Muscle of leg (tissue), 16 donors: ENCODE measurements at places on chromosomes 6 and 20. TPM values are rescaled to one million over a fixed set of nuclear protein-coding genes. Genes with fewer than 3 reads are reported as not detected.

DNA sequence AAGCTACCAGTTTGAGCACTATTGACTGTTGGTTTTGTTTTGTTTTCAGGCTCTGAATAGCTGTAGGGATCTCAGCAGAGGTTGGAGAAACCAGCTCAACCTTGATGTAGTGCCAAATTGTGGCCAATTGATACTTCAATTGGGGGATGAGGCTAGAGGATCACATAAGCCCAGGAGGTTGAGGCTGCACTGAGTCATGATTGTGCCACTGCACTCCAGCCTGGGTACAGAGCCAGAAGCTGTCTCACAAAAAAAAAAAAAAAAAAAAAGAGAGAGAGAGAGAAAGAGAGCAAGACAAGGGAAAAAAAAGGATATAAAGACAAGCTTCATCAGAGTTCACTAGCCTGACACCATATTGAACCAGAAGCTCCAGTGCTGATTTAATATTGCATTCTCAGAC lies 702.1 kb downstream of the FRK start:
- no peak overlapping the region for H3K27ac ChIP-seq
- DNase-seq = no peak
- H3K36me3 ChIP-seq = no peaks in the 10 kb centered on the region
- no peak overlapping the region for H3K4me3 ChIP-seq
- no peaks in the 10 kb centered on the region for H3K27me3 ChIP-seq

DNA sequence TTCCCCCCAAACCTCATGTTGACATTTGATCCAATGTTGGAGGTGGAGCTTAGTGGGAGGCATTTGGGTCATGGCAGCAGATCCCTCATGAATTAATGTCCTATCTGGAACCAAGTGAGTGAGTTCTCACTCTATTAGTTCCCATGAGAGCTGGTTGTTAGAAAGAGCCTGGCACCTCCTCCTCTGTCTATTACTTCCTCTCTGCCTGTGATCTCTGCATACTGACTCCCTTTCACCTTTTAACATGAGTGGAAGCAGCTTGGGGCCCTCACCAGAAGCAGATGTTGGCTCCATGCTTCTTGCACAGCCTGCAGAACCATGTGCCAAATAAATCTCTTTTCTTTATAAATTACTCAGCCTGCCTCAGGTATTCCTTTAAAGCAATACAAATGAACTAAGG lies 127.3 kb upstream of the RALGAPA2 start:
- peaks cover 13% of the 10 kb centered on the region for H3K27me3 ChIP-seq
- DNase-seq = no peak
- H3K27ac ChIP-seq = no peak overlapping the region
- H3K4me3 ChIP-seq = no peak overlapping the region
- no peaks in the 10 kb centered on the region for H3K36me3 ChIP-seq

DNA sequence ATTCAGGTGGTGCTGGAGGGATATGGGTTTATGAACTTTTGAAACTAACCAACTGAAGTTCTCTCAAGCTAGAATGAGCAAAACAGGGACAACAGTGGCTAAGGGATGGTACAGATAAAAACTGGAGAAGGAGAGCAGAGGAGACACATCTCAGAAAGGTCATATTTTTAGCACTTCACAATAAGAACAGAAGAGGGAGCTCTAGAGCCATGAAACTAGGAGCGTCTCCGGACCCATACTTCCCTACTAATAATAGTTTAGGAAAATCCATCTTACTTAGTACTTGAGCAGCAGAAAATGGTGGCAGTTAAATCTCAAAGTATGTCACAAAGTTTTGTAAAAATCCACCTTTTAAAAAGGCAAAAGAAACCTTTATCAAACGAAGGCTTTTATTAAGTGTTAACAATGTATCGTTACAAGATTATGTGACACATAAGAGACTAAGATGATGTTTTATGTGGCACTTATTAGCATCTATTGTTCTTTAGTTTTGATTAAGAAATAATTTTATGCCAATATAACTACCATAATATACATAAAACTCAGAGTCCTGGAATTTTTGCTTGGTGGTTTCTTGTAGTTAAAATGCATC lies 278.6 kb downstream of the TBC1D32 start:
- no peak overlapping the region for H3K27ac ChIP-seq
- H3K27me3 ChIP-seq = no peaks in the 10 kb centered on the region
- H3K36me3 ChIP-seq = no peaks in the 10 kb centered on the region
- DNase-seq = peak; percentile 57
- no peak overlapping the region for H3K4me3 ChIP-seq

GRCh38 chr6:157449610-157450009 lies 68.6 kb downstream of the ZDHHC14 start:
- H3K27ac ChIP-seq = no peak overlapping the region
- DNase-seq = peak; percentile 45
- no peaks in the 10 kb centered on the region for H3K4me1 ChIP-seq

DNA sequence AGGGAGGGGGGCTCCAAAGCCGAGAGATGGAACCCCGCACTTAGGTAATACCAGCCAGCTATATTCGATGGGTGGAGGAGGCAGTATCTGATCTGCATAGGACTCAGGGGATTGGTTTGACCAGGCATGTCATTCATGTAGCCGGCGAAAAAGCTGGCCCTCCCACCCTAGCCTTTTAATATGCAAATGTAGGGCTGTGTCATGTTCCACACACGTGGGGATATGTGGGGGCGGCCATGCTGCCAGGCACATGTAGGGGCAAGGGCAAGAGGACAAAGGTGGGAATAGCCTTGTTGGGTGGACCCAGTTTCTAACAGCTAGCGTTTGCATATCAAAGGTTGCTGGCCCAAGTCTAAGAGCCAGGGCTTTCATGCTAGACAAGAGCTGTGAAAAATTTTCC lies 39.1 kb upstream of the DDR1 start:
- H3K4me3 ChIP-seq = no peak overlapping the region
- no peak overlapping the region for H3K27ac ChIP-seq
- peaks cover 7% of the 10 kb centered on the region for H3K4me1 ChIP-seq
- DNase-seq = no peak
- peaks cover 3% of the 10 kb centered on the region for H3K27me3 ChIP-seq

- H3K27me3 ChIP-seq = no peaks in the 10 kb centered on the region
- H3K27ac ChIP-seq = no peak overlapping the region
- no peak overlapping the region for H3K4me3 ChIP-seq
- H3K4me1 ChIP-seq = no peaks in the 10 kb centered on the region
These were observed 710.5 kb downstream of the QKI start for GRCh38 chr6:164124986-164125385.

GRCh38 chr20:13526551-13526950 lies 112.2 kb downstream of the TASP1 start:
- H3K4me3 ChIP-seq = no peak overlapping the region
- peaks cover 15% of the 10 kb centered on the region for H3K36me3 ChIP-seq
- DNase-seq = no peak
- H3K27ac ChIP-seq = no peak overlapping the region

DNA sequence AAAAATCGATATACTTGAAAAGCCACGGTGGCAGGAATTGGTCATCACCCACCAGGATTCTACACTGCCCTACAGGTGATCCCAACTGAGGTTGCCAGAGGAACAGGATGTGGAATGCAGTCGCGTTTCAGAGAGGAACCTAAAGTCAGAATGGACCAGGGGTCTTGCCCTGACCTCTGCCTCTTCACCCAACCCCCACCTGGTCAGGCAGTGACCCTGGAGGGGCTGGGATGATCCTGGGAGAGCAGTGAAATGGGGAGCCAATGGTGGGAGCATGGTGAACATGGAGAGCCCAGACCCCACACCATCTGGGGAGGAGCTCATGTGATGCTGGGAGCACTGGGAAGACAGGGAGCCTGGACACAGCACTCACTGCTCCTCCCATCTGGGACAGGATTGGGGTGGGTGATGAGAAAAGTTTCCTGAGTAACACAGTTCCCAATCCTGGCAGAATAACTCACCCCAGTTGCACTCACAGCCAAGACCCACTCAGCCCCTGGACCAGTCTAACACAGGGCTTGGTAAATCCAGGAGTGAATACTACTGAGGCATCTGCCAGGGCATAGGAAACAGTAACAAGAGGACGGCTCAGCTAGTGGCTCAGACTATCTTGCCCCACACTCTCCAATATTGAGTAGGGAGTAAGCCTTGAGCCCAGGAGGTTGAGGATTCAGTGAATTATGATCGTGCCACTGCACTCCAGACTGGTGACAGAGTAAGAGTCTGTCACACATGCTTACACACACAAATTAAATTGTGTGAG lies 1.7 kb upstream of the ULBP2 start:
- H3K27me3 ChIP-seq = peaks cover 81% of the 10 kb centered on the region
- no peak overlapping the region for H3K4me3 ChIP-seq
- peaks cover 19% of the 10 kb centered on the region for H3K4me1 ChIP-seq
- no peak overlapping the region for H3K27ac ChIP-seq
- no peak for DNase-seq

- no peak overlapping the region for H3K4me3 ChIP-seq
- H3K36me3 ChIP-seq = no peaks in the 10 kb centered on the region
- H3K4me1 ChIP-seq = no peaks in the 10 kb centered on the region
These were observed 20.3 kb upstream of the TENT5A start for GRCh38 chr6:81772741-81773140.

- H3K4me1 ChIP-seq = no peaks in the 10 kb centered on the region
- no peak for DNase-seq
- no peak overlapping the region for H3K27ac ChIP-seq
- H3K4me3 ChIP-seq = no peak overlapping the region
- peaks cover 7% of the 10 kb centered on the region for H3K36me3 ChIP-seq
These were observed 14.8 kb downstream of the LYRM2 start for GRCh38 chr6:89623749-89624148.

DNA sequence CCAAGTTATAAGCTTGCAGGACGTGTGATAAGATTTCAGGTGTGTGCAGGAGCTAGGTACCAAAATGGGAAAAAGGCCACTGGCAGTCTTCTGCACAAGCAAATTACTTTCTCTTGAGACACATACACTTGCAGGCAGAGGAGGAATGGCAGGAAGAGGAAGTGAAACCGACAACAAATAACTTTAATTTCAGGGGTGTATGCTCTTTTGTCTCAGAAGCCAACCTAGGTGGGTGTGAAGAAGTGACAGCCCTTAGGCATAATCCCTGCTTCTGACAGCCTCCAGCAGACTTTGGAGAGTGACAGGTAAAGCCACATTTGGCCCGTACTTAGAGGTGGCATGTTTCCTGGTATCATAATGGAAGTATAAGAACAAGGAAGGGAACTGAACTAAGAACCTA lies 118.8 kb upstream of the TRAF3IP2 start:
- peaks cover 65% of the 10 kb centered on the region for H3K4me1 ChIP-seq
- no peak for DNase-seq
- H3K27ac ChIP-seq = peak overlapping the region; percentile 62
- no peak overlapping the region for H3K4me3 ChIP-seq
- H3K36me3 ChIP-seq = peaks cover 16% of the 10 kb centered on the region

DNA sequence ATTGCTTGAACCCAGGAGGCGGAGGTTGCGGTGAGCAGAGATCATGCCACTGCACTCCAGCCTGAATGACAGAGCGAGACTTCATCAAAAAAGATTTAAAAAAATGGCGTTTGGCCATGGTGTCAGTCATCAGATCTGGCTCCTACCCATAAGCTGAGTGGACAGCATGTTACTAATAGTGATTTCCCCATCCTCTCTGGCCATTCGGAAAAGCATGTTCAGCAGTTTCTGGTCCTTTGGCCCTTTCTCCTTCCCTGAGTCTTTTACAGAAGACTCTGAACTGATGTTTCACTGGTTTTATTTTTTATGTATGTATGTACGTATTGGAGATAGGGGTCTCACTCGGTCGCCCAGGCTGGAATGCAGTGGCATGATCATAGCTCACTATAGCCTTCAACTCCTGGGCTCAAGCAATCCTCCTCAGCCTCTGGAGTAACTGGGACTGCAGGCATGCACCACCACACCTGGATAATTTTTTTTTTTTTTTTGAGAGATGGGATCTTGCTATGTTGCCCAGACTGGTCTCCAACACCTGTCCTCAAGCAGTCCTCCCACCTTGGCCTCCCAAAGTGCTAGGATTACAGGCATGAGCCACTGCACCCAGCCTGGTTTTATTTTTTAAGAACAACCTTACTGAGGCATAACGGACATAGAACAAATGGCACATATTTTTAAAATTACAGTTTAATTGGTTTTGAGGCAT lies 84.2 kb upstream of the CNKSR3 start:
- no peak for DNase-seq
- H3K36me3 ChIP-seq = no peaks in the 10 kb centered on the region
- H3K4me1 ChIP-seq = peaks cover 5% of the 10 kb centered on the region
- no peak overlapping the region for H3K4me3 ChIP-seq

- H3K27ac ChIP-seq = no peak overlapping the region
- no peaks in the 10 kb centered on the region for H3K4me1 ChIP-seq
- no peaks in the 10 kb centered on the region for H3K27me3 ChIP-seq
- H3K4me3 ChIP-seq = no peak overlapping the region
- no peaks in the 10 kb centered on the region for H3K36me3 ChIP-seq
These were observed 593.4 kb downstream of the UTRN start for GRCh38 chr6:144878577-144878976.

GRCh38 chr6:125170376-125170775 lies 16.8 kb downstream of the TPD52L1 start:
- H3K4me1 ChIP-seq = no peaks in the 10 kb centered on the region
- H3K4me3 ChIP-seq = no peak overlapping the region
- no peak for DNase-seq
- no peaks in the 10 kb centered on the region for H3K36me3 ChIP-seq
- no peaks in the 10 kb centered on the region for H3K27me3 ChIP-seq

GRCh38 chr20:61958773-61959700 lies 106.6 kb downstream of the TAF4 start:
- H3K36me3 ChIP-seq = no peaks in the 10 kb centered on the region
- no peak overlapping the region for H3K4me3 ChIP-seq
- no peak for DNase-seq
- H3K27me3 ChIP-seq = peaks cover 4% of the 10 kb centered on the region
- no peaks in the 10 kb centered on the region for H3K4me1 ChIP-seq
- H3K27ac ChIP-seq = no peak overlapping the region

GRCh38 chr20:57616143-57616951 lies 3.9 kb downstream of the ZBP1 start:
- H3K27me3 ChIP-seq = peaks cover 7% of the 10 kb centered on the region
- H3K36me3 ChIP-seq = no peaks in the 10 kb centered on the region
- DNase-seq = no peak
- no peak overlapping the region for H3K4me3 ChIP-seq
- H3K4me1 ChIP-seq = peaks cover 13% of the 10 kb centered on the region

- H3K27me3 ChIP-seq = no peaks in the 10 kb centered on the region
- H3K4me3 ChIP-seq = no peak overlapping the region
- no peak overlapping the region for H3K27ac ChIP-seq
- H3K4me1 ChIP-seq = no peaks in the 10 kb centered on the region
These were observed 8.7 kb upstream of the SALL4 start for GRCh38 chr20:51811042-51811355.

DNA sequence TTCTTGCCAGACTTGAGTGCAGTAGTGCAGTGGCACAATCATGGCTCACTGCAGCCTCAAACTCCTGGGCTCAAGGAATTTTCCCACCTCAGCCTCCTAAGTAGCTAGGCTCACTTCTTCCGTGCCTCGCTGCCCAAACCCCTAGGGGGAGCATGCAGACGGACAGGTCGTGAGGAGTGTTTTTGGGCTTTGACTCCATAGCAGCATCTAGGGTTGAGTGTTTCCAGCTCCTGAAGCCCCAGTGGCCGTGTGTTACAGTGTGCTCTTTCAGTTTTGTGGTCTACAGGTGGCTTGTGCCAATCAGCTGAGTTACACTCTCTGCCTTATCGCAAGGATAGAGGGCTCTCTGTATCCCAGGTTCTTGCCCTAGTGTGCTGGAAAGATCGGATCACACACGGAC lies 33.4 kb downstream of the NCOA3 start:
- H3K4me3 ChIP-seq = no peak overlapping the region
- no peaks in the 10 kb centered on the region for H3K4me1 ChIP-seq
- no peak overlapping the region for H3K27ac ChIP-seq
- H3K27me3 ChIP-seq = no peaks in the 10 kb centered on the region

- DNase-seq = no peak
- no peak overlapping the region for H3K27ac ChIP-seq
- H3K4me3 ChIP-seq = no peak overlapping the region
These were observed 6.1 kb downstream of the UBE2J1 start for GRCh38 chr6:89346433-89346832.

VGLL2 gene
- polyA plus RNA-seq = 106 TPM

OPN5 gene
- polyA plus RNA-seq = 0.19 TPM

RIPOR3 gene
- polyA plus RNA-seq = 7.2 TPM
